ENCODE measurements at places on chromosomes 11 and 22.
A peak's percentile ranks its signal among the peaks of the same experiment; 100 is the strongest.

GRCh38 chr11:2699185-2699530 lies 636 bp downstream of the KCNQ1OT1 start:
- no peak for DNase-seq

DNA sequence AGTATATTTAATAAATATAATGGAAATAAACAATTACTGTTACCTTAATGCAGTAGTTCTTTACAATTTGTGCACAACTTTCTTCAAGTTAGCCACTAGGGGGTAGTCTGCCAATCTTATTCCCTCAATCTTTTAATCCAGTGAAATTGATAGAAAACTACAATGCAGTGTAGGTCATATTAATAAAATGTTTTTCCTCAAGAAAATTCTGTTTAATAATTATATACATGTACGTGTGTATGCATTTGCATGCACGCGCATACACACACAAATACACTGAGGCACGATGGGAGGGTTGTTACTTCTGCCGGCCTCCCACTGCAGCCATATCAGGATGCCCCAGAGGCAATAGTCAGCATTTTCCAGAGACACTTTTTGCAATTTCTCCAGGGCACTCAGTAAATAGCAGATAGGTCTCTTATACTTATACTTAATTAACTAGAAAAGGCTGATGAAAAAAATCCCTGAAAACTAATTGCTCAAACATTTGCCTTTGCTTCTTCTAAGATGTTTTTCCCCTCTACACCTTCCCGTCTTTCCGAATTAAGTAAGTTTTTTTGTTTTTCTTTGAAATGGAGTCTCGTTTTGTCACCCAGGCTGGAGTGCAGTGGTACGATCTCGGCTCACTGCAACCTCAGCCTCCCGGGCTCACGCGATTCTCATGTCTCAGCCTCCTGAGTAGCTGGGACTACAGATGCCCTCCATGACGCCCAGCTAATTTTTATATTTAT lies 3.1 kb downstream of the GAB2 start:
- no peak for DNase-seq

DNA sequence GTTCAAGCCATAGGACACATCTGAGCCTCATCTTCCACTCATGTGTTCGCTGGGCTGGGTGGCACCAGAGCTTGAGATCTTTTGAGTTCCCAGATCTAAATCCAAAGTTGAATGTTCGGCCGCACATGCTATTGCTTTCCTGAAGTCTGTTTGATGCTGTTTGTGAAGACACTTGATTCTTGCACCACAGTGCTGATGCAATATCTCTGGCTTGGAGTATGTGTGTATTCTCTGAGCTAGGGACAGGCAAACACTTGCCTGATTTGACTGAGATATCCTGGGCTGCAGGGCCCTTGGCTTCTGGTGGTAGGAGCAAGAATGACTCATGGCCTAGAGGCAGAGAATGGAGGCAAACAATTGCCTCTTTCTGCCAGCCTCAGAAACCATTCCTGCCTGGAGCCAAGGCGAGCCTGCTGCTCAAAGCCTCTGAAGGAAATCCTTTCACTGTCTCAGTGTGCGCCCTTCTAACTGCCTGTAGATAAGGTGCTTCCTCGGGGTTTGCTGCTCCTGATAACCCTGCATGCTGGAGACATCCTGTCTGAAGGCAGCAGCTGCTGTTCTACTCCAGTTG lies 73.0 kb downstream of the CYB5R2 start:
- DNase-seq: peak; percentile 91

- no peak for DNase-seq
Measured at GRCh38 chr11:34749666-34750659, 129.1 kb downstream of the EHF start.

- no peak for DNase-seq
Measured at GRCh38 chr11:16511116-16512114, 155.1 kb upstream of the SOX6 start.

GRCh38 chr11:46554213-46555147 lies 39.3 kb downstream of the AMBRA1 start:
- DNase-seq: no peak

DNA sequence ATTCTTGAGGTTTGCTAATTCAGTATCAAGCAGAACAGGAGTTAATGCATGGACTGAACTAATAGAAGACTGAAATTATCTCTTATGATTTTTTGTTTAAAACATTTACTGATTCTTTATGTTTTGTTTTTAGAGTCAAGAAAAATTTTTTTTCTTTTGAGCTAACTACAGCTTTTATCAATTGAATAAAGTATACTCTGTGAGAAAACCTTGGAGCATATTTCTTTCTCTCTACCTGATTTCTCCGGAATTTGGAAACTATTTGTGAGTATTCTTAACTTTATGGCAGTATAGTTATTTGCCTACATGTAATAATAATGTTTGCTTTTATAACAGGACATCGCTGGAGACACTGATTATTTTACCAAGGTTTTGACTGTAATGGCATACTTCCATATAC lies 18.1 kb upstream of the CRTAM start:
- no peak for DNase-seq

Data from upper lobe of left lung (tissue), 6 donors.